ENCODE measurements at places on chromosomes 2 and 18.

DNA sequence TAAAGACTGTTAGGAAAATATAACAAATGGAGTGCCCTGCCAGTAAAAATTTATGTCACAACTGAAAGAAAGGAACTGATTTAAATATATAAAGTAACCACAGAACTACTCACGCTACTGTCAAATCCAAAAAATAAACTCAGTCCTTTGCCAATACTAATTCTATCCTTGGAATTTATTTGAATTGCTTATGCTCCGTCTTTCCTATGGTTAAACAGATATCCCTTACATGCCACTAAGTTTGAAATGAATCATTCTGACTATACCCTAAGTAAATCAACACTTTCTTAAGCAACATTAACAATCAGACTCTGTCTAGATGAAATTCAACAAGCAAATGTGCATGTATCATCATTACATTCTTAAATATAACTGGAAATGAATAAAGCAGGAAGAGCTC lies 9.8 kb downstream of the HNRNPLL start:
- DNase-seq, result no peak

DNA sequence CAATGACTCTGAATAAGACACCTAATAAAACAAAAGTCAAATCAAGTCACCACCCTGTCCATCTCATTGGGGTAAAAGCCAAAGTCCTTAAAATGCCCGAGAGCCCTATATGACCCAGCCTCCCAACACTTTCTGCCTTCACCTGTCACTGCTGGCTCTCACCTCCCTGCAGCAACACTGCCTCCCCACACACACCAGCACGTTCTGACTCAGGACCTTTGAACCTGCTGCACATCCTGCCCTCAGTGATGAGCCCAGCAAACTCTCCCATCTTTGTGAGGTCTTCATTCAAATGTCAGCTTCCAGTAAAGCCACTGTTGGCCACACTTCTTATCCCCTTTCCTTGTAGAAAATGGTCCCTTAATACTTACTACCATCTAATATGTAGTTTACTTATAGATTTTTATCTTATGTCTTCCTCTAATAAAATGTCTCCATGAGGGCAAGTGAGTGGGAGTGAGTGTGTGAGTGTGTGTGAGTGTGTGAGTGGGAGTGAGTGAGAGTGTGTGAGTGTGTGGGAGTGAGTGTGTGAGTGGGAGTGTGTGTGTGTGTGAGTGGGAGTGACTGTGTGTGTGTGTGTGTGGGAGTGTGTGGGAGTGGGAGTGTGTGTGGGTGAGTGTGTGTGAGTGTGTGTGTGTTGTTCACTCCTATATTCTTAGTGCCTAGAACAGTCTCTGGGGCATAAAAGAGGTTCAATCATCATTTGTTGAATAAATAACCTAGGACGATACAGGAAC lies 504.7 kb downstream of the EIPR1 start:
- no peak for DNase-seq

- DNase-seq, result no peak
Measured at GRCh38 chr18:49617329-49617695, 55.5 kb downstream of the LIPG start.

- peak; percentile 17 for DNase-seq
Measured at GRCh38 chr18:41391616-41392595, 563.1 kb upstream of the PIK3C3 start.

DNA sequence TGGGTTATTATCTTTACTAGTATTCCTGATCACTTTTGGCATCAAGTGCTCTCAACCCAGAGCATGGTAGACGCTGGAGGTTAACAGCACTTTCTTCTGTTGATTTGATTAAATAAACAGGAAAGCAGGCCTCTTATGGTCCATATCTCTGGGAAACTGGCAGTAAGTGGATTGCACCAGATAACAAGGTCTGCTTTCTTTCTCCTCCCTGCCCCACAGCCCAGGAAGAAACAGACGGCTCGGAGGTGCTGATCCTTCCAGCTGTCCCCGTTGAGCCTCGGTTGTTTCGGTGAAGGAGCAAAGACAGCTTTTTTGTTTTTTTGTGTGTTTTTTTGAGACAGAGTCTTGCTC lies 100.8 kb upstream of the KCTD1 start:
- no peak for DNase-seq

- DNase-seq, result no peak
Measured at GRCh38 chr2:206971805-206972204, 32.5 kb downstream of the CPO start.

DNA sequence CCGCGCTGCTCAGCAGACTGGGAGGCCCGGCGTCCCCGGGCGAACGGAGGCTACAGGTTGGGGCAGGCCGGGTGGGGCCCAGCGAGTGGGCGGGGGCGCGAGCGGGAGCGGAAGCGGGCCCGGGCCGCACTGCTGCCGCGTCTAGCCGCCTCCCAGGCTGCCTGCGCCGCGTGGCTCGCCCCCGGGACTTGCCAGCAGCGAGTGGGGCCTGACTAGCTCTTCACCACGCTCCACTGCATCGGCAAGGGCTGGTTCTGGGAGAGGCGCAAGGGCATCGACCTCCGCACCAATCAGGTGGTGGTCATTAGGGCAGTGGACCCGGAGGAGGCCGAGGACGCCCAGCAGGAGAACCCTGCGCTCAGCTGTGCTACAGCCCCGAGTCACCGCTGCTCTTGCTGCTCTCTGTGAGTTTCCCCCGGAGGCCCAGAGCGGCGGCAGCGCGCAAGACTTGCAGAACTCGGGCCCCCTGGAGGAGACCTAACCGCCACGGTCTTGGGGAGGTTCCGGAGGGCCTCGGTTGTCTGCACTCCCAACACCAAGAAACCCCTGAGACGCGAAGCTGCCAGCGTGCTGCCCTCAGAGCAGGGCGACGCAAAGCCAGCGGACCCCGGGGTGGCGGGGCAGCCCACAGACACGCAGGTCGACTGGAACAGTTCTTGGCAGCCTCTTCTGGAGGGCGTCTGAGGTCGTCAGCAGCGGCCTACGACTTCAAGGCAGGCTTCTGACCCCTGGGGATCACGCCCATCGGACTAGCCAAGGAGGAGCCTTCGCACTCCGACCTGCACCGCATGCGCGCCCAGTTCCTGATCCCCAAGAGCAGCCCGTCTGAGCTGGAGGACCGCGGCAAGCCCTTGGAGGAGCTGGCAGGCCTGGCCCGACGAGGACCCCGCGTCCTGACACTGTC lies 27.2 kb upstream of the PTPN2 start:
- no peak for DNase-seq

- no peak for DNase-seq
Measured at GRCh38 chr18:13232086-13232917, 13.7 kb downstream of the LDLRAD4 start.

GRCh38 chr18:44238911-44239310 lies 441.8 kb upstream of the SETBP1 start:
- no peak for DNase-seq

DNA sequence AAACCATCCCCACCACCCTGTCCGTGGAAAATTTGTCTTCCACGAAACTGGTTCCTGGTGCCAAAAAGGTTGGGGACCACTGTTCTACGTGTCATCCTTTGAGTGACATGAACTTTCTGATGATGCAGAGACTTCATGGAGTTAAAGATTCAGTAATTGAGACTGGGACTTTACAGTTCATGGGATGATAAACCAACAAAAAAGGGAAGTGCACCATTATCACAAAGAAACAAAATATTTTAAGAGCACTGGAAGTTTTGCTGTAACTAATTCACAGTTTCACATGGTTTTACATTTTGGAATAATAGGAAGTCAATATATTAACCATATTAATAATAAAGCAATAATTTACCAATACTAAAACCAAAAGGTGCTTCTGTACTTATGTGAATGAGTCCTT lies 126.8 kb downstream of the AQP4 start:
- DNase-seq, result no peak

- DNase-seq, result no peak
Measured at GRCh38 chr2:99711144-99711543, 221.3 kb upstream of the REV1 start.

DNA sequence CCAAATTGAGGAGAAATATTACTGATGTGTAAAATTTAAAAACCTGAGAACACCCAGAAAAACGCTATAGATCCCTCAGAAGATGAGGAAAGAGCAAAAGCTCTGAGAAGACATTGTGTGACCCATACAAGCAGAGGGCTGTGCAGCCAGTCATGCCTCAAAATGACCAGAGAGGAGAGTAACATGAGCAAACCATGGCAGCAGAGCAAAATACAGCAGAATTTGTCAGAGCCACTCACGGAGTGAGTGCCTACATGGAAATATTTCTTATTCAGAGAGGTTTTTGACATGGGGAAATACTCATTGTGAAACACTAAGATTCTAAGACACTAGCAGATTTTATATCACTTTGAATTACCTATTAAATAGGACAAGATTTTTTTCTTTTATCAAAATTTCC lies 96.8 kb upstream of the DNAJC10 start:
- DNase-seq, result no peak

DNA sequence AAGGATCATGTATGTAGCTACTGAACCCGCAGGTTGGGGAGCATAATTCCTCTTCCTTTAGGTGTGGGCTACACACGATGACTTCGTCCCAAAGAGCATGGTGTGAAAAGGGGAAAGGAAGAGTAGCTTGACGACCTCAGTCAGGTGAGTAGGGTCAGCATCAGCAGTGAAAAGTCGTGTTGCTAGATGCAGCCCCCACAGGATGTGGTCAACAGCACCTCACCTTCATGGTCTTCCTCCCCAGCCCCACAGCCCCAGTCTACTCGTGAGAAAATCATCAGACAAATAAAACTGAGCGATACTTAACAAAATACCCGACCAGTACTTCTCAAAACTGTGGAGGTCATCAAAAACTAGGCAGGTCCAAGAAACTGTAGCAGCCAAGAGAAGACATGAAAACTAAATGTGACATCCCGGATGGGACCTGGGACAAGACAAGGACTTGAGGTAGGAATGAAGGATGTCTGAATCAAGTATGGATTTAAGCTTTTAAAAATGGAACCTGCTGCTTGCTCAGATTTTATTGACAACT lies 77.5 kb upstream of the NFATC1 start:
- DNase-seq, result no peak

DNA sequence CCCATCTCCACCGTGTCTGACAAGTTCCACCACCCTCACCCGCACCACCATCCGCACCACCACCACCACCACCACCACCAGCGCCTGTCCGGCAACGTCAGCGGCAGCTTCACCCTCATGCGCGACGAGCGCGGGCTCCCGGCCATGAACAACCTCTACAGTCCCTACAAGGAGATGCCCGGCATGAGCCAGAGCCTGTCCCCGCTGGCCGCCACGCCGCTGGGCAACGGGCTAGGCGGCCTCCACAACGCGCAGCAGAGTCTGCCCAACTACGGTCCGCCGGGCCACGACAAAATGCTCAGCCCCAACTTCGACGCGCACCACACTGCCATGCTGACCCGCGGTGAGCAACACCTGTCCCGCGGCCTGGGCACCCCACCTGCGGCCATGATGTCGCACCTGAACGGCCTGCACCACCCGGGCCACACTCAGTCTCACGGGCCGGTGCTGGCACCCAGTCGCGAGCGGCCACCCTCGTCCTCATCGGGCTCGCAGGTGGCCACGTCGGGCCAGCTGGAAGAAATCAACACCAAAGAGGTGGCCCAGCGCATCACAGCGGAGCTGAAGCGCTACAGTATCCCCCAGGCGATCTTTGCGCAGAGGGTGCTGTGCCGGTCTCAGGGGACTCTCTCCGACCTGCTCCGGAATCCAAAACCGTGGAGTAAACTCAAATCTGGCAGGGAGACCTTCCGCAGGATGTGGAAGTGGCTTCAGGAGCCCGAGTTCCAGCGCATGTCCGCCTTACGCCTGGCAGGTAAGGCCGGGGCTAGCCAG lies 1.2 kb downstream of the ONECUT2 start:
- DNase-seq, result no peak

DNA sequence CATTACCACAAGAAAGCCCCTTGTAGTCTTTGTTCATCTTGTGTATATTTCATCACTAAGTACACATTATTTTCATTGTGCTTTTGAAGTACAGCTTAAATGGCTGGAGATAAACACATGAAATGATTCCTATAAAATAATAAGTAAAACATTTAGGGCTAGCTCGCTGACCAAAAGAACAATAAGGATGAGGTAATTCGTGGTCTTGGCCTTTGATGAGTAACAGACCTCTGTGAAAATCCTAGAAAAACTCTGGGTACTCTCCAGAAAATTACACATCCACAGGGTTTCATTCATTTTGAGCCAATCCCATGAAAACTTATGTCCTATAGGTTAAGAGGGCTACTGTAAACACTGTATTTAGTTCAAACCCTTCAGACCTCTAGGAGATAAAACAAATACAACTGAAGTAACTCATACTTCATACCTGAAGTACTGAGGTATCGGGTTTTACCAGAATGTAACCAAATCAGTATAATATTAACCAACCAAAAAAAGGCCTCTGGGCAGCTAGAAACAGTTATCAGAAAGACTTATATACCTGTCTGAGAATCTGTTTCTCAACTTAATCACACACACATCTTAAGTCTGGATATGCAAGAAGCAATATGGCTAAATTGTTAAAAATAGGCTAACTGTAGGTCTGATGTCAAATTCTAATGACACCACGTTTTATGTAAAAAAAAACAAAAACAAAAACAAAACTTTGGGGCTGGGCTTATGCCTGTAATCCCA lies 31.0 kb downstream of the CFAP36 start:
- no peak for DNase-seq

DNA sequence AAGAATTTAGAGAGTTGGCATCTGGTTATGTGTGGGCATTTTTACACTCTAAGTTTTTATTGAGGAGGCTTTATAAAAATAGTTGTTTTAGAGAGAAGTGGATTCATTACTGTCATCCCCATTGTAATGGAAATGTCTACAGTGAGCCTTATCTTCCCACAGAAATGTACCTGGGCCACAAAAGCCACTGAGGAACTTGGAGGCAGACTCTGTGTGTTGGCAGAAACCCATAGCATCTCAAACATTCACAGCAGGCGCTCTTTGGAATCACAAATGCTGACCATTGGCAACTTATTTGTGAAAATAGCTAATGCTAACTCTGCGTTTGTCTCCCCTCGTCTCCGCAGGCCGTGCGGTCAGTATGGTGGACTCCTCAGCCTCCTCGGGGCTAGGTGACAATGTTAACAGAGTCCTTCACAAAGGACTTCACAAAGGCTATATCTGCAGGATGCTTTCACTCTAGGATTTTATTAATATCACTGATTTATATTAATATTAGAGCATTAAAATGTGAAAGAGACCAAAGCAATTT lies 689.1 kb upstream of the POU3F3 start:
- no peak for DNase-seq

- no peak for DNase-seq
Measured at GRCh38 chr2:29596584-29596983, 324.8 kb downstream of the ALK start.
